ENCODE measurements at places on chromosomes 13 and 19.

DNA sequence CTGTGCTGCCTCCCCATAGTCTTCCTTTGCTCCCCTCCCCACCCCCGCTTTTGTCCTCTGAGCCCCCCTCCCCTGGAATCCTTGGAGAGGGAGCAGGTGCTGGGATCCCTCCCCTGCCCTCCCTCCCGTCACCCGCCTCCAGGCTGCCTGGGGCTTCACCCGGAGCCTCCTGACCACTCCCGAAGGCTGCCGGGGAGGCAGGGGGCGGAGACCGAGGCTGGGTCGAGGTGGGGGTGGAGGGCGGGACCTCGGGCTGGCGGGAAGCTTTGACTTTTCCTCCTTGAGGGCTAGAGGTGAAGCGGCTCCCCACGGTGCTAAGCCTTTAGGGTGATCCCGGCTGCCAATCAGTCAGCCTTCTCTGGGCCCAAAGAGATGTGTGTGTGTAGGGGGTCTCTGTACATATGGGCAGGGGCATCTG lies 1.5 kb downstream of the KMT5C start:
- DNase-seq: peak; percentile 18

GRCh38 chr13:111665691-111666095 lies 345.3 kb downstream of the TEX29 start:
- no peak for DNase-seq

GRCh38 chr13:104253063-104253680 lies 1187.0 kb upstream of the SLC10A2 start:
- DNase-seq: no peak

GRCh38 chr19:55253842-55254624 lies 4.8 kb downstream of the PPP6R1 start:
- peak; percentile 19 for DNase-seq

GRCh38 chr19:18029617-18030338 lies 21.8 kb downstream of the ARRDC2 start:
- peak; percentile 10 for DNase-seq

DNA sequence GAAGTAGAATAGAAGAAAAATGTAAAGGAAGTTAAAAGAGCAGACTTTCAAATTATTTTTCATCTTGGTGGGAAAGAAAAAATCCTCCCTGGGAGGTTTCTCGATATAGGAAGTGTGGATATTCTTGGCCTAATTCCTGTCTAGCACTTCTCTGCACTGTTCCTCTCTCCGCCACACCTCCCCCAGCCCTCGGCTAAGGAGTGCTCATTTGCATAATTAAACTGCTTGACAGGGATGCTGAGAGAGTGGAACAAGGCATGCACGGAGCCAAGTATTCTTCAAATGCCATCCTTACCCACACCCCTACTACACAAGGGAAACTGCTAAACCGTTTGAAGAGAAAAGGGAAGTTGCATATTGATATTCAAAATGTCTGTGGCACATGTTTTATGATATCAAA lies 511.0 kb upstream of the HTR2A start:
- DNase-seq: no peak

GRCh38 chr13:41017817-41018601 lies 1.1 kb downstream of the ELF1 start:
- no peak for DNase-seq

All from C1 segment of cervical spinal cord (tissue), 14 donors.